ENCODE measurements at places on chromosomes 2 and 18.

DNA sequence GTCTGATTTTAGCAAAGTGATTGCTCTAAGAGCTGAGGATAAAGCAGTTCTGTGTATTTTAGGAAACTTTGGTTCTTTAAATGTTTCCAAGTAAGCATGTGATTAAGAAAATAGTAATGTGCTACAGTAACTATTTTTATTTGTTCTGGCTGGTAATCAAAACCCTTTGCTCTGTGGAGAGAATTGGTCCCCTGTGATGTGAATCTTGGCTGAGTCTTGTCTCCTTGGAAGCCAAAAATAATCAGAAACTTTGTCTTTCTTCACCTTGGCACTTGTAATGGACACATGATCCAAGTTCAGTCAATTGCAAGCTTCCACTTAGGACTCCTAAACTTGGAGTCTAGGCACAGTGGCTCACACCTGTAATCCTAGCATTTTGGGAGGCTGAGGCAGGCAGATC lies 422.7 kb upstream of the CDH20 start:
- no peak for DNase-seq

DNA sequence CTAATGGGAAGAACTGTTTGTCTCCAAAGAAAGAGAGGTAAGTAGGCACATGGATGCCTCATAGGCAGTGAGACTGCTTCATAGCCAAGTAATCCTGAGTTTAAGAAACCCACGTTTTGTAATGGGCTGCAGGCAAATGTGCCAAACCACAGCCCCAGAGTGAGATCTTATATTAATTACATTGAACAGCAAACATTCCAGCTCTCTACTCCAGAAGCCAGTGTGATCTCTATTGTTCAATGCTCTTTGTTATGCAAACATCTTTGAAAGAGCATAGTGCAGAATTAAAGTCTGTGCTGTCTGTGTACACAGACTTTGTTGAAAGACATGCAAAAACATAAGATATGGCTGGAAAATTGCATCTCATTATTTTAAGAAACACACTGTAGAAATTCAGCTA lies 720.8 kb upstream of the REG3G start:
- DNase-seq = peak; percentile 4

- DNase-seq = no peak
Measured at GRCh38 chr2:202387608-202388342, 11.6 kb downstream of the BMPR2 start.

GRCh38 chr2:142989273-142990204 lies 112.1 kb downstream of the KYNU start:
- peak; percentile 13 for DNase-seq

DNA sequence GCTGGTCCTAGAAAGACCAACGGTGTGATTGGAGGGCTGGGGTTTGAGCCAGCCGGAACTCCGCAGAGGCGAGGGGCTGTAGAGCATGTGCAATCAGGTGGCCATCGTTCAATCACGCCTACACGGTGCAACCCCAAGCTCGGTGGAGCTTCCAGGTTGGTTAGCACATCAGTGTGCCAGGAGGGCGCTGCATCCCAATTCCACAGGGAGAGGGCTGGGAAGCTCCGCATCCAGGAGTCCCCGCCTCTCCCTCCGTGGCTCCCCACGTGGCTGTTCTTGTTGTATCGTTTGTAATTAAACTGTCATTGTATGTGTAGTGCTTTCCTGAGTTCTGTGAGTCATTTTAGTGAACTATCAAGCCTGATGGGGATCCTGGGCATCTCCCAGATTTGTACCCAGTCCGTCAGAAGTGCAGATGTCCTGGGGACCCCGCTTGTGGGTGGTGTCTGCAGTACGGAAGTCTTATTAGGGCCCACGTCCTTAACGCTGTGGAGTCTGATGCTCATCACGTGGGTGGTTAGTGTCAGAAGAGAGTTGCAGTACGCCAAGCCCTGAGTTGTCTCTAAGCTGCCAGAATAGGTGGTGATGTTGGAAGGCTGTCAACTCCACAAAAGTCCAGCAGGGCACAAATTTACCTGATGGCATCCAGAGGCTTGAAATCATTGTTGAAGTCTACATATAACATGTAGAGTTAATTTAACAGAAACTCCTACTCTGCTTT lies 20.6 kb upstream of the AMMECR1L start:
- no peak for DNase-seq

- no peak for DNase-seq
Measured at GRCh38 chr2:45172142-45172541, 162.9 kb upstream of the SIX2 start.

GRCh38 chr2:70133491-70134322 lies 46.4 kb downstream of the PCBP1 start:
- no peak for DNase-seq

DNA sequence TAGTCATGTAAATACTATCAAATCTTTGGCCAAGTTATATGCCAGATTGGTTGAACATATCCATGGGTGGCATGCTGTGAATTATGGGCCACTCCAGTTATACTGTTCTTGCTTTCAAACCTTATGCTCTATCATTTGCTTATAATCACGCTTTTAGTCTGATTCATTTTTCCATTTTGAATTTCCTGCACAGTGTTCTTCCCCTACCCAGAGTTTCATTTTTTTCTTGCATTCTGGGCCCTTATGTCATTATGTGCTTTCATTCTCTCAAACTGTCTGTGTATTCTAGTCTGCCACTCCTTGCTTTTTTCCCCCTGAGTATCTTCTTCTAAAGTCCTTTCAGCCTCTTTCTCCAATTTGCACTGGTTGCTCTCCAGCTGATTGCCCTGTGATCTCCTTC lies 364.1 kb downstream of the ARHGAP15 start:
- no peak for DNase-seq

DNA sequence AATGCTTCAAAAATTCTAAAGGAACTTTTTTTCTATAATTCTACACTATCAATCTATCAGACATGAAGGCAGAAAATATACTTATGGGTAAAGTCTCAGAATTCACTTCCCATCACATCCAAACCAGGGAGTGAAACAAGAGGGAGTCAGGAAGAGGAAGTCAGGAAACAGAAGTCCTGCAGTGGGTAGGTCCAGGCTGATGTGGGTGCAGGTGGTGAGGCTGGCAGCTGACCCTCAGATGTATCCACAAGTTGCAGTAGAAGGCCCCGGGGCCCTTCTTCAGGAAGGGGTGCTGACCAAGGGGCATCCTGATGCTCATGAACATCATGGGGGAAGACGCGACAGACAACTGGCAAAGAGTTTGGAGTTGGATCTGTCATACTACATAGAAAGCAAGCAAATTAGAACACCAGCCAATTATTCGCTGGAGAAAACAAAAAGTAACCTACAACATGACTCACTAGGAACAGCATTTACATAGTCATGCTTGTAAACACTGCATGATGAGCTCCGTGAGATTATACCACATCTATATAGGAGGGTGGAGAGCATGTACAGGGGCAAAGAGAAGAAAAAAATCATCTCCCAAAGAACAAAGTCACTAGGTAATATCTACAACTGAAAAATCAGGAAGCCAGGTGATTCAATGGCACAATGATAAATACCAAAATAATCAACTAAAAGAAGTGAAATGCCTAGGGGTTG lies 4.2 kb downstream of the UXS1 start:
- DNase-seq = no peak

DNA sequence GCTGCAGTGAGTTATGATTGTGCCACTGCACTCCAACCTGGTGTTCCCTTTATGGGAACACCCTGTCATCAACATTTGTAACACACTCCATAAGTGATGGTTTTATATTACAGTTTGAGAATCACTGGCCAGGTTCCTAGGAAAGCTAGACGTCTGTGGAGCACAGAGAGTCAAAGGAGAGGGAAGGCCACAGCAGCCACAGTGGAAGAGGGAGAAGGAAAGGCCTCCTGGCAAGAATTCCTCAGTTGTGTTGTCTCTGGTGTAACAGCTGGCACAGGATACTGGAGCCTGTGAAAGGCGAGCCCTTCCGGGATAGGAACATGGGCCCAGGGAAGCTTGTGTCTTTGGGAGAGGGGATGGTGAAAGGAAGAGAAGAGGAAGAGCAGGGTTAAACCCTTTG lies 360.5 kb upstream of the PIK3C3 start:
- no peak for DNase-seq

- no peak for DNase-seq
Measured at GRCh38 chr18:42165922-42166513, 211.0 kb downstream of the PIK3C3 start.

- no peak for DNase-seq
Measured at GRCh38 chr18:63342206-63342605, 22.6 kb upstream of the BCL2 start.

GRCh38 chr2:138182250-138182936 lies 218.1 kb downstream of the HNMT start:
- no peak for DNase-seq

DNA sequence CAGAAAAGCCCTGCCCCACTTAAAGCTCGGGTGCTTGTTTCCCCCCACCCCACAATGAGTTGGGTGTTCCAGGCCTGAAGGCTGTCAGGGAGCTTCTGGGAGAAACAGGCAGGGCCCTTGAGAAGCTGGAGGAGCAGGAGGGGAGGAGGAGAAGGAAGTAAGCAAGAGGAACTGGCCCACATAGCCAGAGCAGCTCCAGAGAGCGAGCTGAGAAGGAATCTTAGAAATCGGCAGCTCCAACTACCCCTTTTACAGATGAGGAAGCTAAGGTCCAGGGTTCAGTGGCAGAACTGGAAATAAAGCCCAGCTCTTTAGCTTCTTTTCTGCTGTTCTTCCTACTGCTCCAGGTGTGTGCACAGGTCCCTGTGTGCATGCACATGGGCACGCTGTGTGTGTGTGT lies 12.7 kb upstream of the KCNK3 start:
- DNase-seq = no peak

- no peak for DNase-seq
Measured at GRCh38 chr18:834082-834720, 22.2 kb upstream of the YES1 start.

- DNase-seq = no peak
Measured at GRCh38 chr2:6748406-6749067, 117.2 kb downstream of the CMPK2 start.

GRCh38 chr18:79497638-79498081 lies 101.9 kb downstream of the NFATC1 start:
- no peak for DNase-seq

DNA sequence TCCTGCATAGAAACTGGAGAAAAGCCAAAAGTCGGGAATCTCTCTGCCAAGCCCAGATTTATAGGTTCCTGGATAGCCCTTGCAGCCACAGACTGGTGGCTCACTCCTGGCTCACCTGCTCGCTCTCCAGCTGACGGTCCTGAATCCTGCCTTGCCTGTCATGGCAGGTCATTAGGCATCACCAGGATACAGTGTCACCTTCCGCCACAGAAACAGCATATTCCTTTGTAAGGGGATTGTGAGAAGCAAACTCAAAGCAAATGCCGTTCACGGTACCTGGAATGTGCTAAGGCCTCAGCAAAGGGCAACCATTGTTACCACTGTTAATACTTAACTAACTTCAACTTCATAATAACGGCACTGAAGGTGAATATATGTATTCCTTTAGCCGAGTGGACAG lies 57.1 kb upstream of the GPR45 start:
- DNase-seq = no peak

GRCh38 chr2:96747061-96747617 lies 7.3 kb upstream of the LMAN2L start:
- no peak for DNase-seq

DNA sequence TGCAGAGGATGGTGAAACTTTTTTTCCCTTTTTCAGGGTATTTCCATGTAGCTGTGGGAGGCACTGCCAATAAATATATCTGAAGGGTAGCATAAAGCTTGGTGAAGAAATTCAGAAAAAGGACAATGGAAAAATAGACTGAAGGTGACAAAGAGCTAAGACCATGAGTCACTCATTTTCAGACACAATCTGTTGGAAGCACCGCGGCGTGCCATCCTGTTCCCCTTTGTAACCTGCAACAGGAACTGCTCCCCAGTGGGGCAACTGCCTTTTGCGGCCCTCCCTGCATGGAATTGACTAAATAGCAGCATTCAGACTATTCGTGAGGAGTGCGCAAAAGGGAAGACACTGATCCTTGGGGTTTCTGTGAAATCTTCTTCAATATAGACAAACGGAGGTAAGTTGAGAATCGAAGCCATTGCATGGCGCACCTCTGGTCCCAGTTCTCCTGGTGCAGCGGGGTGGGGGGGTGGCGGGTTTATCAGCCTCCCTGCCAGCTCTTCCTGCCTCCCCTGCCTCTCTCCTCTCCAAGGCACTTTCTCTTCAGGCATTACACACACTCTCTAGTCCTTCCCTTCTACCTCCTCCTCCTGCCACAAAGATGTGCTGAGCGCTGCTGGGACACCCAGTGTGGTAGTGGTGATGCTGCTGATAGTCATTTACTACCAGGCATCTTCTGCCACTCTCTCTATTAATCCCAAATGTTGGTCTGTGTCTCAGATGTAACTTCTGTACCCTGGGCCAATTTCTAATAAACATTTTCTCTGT lies 126.2 kb upstream of the TMEM200C start:
- no peak for DNase-seq

GRCh38 chr2:140454717-140455116 lies 1674.5 kb upstream of the NXPH2 start:
- no peak for DNase-seq

- no peak for DNase-seq
Measured at GRCh38 chr2:130353291-130354138, 2.3 kb upstream of the PTPN18 start.

DNA sequence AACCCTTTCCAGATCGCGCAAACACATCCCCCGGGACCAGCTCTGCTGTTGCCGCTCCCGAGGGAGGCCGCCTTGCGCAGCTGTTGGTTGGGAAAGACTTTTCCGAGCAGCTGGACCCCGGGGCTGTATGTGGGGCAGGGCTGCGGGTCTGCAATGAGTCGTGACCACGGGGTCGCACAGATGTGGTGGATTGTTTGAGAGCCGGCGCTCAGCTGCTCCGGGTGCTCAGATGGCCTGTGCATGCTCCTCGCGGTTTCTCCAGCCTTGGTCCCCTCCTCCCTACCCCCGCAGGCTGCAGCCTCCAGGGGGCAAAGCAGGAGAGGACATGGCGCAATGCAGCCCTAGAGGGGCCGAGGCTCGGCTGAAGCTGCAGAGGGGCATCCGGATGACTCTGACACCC lies 105.2 kb upstream of the OTOS start:
- DNase-seq = no peak

GRCh38 chr2:223104336-223105132 lies 52.5 kb downstream of the KCNE4 start:
- no peak for DNase-seq

DNA sequence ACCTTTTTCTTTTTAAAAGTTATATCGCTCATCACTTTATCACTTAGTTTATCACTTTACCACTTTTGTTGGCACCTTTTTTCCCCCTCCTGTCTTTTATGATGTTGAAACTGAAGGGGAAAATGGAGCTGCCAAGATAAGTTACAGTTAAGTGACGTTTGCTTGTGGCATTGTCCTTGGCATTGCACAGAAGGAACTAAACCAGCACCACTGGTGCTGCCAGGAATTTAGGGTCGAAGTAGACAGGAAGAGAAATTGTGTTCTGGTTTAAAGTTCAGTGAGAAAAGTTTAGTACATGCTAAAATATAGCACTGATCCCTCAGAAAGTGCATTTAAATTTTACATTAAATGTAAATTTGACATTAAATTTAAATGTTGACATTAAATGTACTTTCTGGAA lies 49.9 kb downstream of the MYO1B start:
- no peak for DNase-seq

GRCh38 chr2:196925768-196926561 lies 542 bp downstream of the PGAP1 start:
- DNase-seq = no peak

Data from NCI-H774 (cell line).